MV-4-11 (cell line): ENCODE measurements at places on chromosomes 3 and 15.
A peak's percentile ranks its signal among the peaks of the same experiment; 100 is the strongest.

DNA sequence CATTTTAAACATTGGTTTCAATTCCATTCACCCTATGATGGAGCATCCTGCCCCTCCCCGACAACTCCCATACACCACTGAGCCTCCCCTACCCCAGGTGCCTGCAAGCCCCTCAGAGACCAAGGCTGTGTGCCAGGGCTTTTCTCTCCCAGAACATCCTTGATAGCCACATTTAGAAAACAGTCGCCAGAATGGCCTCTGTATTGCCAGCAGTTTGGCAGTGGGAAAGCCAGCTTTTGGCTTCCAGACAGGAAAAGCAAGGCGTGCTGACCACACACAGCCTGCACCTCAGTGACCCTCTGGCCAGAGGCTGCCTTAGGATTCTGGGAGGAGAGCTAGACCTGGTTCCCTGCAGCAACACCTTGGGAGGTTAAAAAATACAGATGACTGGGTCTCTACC, 18.2 kb upstream of the HRH1 start:
- no peak for DNase-seq

DNA sequence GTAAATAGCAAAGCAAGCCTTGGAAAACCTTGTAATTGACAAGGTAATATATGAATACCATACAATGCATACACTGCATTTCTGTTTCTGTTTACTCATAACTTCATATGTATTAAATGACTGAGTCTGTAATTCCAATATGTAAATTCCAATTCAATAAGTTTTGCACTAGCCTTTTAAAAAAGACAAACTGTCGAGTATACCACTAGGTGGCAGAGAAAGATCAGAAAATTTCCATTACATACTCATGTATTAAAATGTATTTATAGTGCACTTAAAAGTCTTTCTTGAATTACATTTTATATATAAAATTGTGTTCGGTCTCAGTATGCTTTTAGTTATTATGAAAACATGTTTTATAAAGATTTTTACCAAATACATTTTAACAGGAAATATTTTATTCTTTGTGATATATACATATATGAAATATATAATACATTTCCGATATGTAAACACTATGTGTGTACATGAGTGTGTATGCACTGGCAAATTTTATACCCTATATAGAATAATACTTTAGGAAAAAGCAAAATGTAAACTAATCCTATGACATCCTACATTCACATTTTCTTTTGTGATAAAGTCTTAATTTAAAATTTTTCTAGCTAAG, 216.8 kb downstream of the VGLL3 start:
- peak; percentile 1 for DNase-seq

- no peak for DNase-seq
Measured at GRCh38 chr3:54955941-54956340, 28.1 kb upstream of the LRTM1 start.

DNA sequence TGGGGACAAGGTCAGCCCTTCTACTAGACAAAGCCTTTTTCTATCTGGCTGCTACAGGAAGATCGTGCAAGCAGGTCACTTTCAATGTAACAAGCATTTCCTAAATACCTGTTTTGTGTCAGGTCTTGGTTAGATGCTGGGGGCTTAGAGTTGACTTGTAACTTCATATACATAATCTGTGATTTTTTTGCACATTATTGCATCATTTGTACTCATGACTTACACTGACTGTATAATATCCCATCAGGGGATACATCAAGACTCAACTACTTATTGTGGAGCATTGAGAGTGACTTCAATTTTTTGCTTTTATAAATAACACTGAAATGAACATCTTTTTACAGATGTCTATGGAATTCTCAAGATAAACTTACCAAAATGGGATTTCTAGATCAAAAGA, 68.9 kb downstream of the ABTB1 start:
- no peak for DNase-seq

DNA sequence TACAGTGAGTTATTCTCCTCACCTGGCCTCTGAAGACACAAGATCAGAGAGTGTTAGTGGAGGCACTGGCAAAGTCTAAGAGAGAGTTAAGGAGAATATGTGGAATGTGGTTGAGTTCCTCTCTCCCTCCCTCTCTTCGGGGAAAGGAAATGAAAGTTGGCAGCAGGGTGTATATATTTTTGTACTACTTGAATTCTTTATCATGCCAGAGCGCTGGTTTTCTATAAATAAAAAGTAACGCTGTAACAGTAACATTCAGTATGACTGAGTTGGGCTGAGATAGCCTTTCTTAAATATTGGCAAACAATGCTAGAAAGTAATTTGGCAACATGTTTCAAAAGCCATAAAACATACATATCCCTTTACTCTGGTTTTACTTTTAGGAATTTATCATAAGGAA, 77.5 kb upstream of the TNFAIP8L3 start:
- DNase-seq, result peak; percentile 46

GRCh38 chr15:82571722-82572222, 31.5 kb upstream of the RPS17 start:
- no peak for DNase-seq

DNA sequence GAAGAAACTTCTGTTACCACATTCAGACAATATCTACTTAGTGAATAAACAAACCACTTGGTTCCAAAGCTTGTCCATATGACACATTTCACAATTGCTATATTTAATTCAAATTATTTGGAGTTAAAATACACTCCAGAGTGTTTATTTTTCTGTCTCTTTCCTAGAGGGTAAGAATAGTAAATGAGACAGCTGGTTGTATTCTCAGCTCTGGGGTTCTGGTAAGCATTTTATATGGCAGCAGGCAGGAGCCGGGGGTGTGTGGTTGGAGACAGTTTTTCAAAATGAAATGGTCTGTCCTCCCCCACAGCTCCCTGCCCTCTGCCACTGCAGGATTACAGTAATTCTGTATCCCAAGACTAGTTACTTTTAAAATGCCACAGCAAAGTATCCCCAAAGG, 10.9 kb upstream of the SEC61A1 start:
- no peak for DNase-seq

GRCh38 chr3:118884748-118885206, 149.9 kb downstream of the IGSF11 start:
- DNase-seq, result no peak

- no peak for DNase-seq
Measured at GRCh38 chr15:56653787-56654186, 79.5 kb downstream of the ZNF280D start.

DNA sequence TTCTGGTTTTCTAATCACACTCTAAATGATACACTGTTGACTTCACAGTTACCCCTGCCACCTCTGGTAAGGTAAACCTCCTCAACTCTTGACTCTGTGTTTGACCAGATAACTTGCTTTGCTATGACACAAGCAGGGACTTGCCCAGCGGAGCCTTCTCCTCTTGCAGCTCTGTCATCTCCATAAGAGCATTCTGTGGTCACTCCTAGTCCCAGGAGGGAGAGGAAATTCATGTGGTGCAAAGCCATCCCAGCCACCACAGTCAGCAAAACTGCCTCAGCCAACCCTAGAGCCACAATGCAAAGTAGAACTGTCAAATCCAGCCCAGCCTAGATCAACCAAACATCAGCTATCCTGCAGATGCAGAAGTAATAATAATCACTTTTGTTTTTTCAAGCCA, 144.7 kb upstream of the GADL1 start:
- DNase-seq, result peak; percentile 55

DNA sequence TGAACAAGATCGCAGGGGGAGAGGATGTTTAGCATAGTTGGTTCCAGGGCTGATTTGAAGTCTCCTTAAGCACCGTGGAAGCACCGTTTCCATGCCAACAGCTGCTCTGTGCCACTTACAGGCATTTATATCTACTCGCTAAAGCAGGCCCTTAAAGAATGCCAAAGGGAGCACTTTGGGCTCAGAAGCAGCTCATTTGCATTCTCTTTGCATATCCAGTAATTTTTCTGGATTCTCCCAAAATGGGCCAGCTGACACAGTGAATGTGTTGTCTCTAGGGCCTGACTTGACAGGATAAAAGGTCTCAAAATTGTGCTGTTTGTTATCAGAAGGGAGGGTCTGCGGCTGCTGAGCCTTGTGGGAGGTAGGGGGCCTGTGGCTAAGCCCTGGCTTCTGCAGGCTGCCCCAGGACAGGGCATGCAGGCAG, 138.6 kb downstream of the FBLN2 start:
- no peak for DNase-seq

- DNase-seq, result peak; percentile 96
Measured at GRCh38 chr15:64837502-64837901, 4.2 kb upstream of the PLEKHO2 start.
